Forelimb muscle (tissue), 1 donor: ENCODE measurements at places on chromosomes 7 and 10.

GRCh38 chr7:156919132-156919713 is 26.2 kb upstream of the LMBR1 start:
- no peak for DNase-seq

DNA sequence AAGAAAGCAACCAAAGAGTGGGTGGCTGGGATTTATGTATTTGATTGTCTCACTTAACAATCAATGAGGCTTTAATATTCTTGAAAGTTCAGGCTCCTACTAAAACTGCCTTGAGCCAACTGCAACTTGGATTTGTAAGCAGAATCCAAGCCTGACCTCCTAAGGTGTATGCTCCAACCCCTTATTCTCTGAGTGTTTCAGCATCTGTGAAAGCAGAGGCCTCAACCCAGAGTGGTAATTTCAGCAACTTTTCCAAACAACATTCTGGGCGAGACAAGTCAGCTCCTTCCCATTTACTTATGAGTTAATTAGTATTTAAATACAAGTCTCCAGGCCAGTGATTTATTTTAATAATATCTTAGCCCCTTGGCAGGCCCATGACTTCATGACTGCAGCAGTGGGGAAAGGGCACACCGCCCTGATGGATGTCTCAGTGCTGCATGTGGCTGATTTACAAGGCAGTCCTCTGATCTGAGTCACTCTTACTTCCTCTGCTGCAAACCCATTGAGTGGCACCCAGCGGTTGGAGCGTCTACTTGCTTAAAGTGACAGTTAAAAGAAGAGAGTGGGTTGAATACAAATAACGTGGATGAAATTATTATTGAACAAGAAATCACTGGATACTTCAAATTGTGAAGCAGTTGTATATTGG is 209.1 kb downstream of the TRIL start:
- no peak for DNase-seq

DNA sequence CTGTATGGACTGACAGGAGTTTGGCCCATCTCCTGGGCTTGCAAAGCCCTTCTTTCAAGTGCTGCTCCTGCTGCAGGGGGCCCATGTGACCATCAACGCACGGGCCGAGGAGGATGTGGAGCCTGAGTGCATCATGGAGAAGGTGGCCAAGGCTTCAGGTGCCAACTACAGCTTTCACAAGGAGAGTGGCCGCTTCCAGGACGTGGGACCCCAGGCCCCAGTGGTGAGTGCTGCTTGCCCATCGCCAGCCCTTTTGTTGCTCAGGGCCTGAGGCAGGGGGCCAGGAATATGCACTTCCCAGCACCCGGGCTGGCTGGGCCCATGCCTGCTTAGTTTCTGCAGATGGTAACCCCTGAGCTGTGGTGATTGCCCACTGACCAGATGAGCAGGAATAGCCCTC is 8.7 kb downstream of the PGAM2 start:
- no peak for DNase-seq

- no peak for DNase-seq
Observed at GRCh38 chr10:112715581-112715980, 234.5 kb upstream of the TCF7L2 start.

GRCh38 chr7:14839307-14839706 is 63.2 kb downstream of the DGKB start:
- DNase-seq = no peak

GRCh38 chr7:36765605-36766004 is 41.3 kb upstream of the AOAH start:
- no peak for DNase-seq

- DNase-seq = no peak
Observed at GRCh38 chr10:96370584-96371157, 11.9 kb upstream of the OPALIN start.

DNA sequence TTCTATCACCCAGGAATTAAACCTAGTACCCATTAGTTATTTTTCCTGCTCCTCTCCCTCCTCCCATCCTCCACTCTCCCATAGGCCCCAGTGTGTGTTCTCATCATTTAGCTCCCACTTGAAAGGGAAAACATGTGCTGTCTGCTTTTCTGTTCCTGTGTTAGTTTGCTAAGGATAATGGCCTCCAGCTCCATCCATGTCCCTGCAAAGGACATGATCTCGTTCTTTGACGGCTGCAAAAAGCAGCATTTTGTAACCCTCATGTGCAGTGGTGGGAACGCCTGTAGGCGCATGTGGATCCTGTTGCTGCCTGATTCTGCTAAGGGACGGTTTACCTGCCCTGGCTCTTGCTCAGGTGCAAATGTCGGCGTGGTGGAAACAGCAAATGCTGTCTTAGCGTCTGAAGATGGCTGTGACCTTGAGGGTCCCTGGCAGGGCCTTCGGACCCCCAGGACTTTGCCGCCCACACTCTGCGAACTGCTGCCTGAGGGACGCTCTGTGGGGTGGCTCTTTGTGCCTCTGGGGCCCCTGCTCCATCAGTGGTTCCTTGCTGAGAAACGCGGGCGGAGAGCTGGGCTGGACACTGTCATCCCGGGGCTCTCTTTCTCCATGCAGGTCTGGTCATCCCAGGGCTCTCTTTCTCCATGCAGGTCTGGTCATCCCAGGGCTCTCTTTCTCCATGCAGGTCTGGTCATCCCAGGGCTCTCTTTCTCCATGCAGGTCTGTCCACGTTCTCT is 5.6 kb upstream of the MTG1 start:
- no peak for DNase-seq

DNA sequence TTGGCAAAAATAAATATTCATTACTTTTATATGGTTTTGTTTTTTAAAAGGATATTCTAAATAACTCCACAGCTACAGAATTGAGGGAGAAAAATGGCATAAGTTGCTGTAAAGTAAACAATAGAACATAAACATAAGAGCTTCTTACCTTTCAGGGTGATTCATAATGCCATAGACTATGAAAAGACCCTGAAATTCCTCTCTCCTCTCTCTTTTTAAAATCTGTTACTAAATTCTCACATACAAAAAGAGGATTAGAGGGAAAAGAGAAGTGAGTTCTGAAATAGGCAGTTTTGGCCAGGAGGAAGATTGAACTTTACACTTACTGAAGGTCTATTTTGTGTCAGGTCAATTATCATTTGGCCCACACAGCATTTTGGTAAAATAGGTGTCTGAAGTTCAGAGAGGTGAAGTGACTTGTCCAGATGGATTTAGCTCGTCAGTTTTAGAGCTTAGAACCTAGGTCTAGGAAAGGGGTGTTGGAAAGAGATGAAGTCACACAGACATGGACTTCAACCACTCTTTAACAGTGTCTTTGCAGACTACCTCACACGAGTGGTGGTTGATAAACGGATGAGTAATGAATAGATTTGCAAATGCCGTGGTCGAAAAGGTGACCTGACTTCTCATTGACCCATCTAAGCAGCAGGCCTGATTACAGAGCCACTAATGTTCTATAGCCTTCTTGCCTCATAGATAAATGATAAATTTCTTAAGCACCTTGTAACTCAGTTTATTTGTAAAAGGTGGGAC is 190.6 kb upstream of the CCDC6 start:
- DNase-seq = no peak

GRCh38 chr7:129714514-129715063 is 103.1 kb downstream of the NRF1 start:
- DNase-seq = no peak

DNA sequence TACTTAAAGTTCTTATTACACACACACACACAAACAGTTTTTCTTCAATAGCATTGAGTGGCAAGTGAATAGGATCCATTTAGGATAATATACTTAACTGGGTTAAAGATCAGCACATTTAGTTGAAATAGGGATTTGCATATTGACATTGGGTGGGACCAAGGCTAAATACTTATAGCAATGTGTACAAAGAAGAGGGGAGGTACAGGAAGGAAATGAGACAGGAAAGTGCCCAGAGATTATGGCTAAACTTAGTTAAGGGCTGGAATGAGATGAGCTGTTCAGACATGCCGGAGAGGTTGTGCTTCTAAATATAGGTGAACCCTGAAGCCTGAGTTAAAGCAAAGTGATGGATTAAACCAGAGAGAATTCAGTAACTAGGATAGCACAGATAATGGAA is 95.1 kb downstream of the LSMEM1 start:
- no peak for DNase-seq

GRCh38 chr10:88232983-88233543 is 350.1 kb downstream of the RNLS start:
- DNase-seq = no peak

GRCh38 chr7:45174328-45174610 is 16.7 kb downstream of the RAMP3 start:
- no peak for DNase-seq

GRCh38 chr10:88126699-88127098 is 263.3 kb downstream of the PTEN start:
- DNase-seq = no peak

- no peak for DNase-seq
Observed at GRCh38 chr10:5645375-5645774, 21.0 kb downstream of the ASB13 start.

DNA sequence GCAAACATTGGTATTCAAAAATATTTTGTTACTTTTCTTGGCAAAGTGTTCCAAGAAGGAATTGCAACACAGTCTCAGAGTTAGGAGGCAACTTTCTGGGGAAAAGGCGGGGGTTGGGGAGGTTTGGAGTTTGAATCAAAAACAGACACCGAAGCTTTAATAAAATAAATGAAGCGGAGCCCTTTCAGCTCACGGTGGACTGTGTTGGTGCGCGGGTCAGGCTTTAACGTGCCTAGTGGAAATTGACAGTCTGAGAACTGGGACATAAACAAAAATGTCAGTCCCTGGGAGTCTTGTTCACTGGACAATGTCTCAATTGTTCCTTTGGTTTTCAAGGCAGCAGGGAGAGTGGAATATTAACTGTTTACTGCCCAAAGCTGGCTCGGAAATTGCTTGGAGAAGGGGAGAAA is 109.3 kb downstream of the TCF7L2 start:
- DNase-seq = no peak

GRCh38 chr7:148994576-148994975 is 33.7 kb downstream of the PDIA4 start:
- DNase-seq = no peak

GRCh38 chr10:131979336-131979735 is 2.4 kb downstream of the BNIP3 start:
- DNase-seq = no peak

DNA sequence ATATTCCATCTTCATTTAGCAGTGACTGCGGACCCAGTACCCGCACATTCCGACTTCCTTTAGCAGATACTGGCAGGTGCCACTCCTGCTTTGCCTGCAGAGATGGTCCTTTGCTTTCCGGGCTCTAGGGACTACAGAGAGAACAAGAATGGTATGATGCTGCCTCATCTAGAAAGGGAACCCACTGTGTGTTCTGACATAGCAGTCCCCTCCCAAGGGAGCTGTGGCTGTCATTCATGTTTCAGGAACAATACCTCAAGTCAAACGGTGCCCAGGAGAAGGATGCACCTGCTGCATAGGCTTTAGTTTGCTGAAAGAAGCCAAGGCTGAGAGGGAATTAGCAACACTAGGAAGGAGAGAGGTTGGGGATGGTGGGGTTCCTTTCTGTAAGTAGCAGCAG is 15.9 kb upstream of the TMEM72 start:
- DNase-seq = no peak

DNA sequence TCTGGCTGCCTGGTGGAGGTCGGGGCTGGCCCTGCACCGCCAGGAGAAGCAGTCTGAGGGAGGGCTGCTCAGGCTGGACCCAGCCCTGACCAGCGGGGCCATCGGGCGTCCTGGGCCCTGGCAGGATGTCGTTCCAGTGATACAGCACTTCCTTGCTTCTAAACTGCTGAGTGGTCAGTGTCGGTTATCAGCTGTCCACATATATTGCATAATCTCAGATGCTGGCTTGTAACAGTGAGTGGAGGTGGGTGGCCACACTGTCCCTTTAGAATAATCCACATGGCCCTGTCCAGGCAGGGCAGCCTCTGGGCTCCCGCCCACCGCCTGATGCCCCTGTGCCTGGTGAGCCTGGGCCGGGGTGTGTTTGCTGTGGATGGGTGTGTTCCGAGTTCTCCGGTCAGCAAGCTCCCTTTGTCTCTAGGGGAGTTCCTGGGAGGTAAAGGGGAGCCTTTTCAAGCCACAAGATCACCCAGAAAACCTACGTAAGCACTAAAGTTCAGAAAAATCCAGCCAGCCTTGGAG is 86.1 kb downstream of the LHPP start:
- no peak for DNase-seq

DNA sequence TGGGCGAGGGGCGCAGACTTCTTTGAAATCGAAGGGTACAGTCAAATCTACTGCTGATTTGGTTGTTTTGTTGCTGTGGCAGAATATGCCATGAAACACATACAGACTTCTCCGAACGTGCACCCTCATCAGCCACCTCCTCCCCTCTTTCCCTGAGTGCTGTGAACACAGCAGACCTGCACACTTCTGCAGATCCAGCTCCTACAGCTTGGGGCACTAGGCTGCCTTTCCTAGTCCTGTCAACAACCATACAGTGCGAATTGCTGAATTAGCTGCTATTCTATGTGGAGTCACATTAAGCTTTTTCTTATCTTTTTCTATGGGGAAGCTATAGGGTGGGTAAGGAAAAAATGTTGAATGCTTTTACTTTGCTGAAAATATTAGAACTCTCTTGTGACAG is 57.5 kb downstream of the COL17A1 start:
- DNase-seq = no peak

GRCh38 chr10:98676895-98677294 is 230.2 kb upstream of the HPS1 start:
- DNase-seq = no peak

- no peak for DNase-seq
Observed at GRCh38 chr10:11533328-11533781, 78.1 kb downstream of the USP6NL start.

- DNase-seq = no peak
Observed at GRCh38 chr7:21887779-21888178, 57.9 kb downstream of the CDCA7L start.

GRCh38 chr7:69019437-69019836 is 578.8 kb upstream of the AUTS2 start:
- DNase-seq = no peak

DNA sequence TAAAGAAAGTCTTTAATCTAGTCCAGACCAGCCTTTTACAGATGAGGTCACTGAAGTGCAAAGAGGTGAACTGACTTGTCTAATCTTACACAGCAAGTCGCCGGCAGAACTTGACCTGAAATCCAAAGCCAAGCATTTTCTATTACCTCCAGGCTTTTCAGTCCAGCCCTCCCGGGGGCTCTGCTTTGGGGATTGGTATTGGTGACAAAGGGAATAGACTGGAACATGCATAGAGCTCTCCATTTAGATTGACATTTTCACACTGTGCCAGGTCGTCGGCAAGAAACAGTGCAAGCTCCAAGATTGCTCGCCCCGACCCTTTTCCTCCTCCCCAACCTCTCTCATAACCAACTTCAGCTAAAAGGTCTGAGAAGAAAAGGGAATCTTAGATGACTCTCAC is 42.2 kb upstream of the MTPAP start:
- DNase-seq = no peak

- no peak for DNase-seq
Observed at GRCh38 chr10:28721318-28721951, 44.1 kb downstream of the BAMBI start.
